ENCODE measurements at places on chromosomes 7 and 10.

GRCh38 chr10:102945449-102945848 is 27.4 kb downstream of the CNNM2 start:
- DNase-seq: no peak

DNA sequence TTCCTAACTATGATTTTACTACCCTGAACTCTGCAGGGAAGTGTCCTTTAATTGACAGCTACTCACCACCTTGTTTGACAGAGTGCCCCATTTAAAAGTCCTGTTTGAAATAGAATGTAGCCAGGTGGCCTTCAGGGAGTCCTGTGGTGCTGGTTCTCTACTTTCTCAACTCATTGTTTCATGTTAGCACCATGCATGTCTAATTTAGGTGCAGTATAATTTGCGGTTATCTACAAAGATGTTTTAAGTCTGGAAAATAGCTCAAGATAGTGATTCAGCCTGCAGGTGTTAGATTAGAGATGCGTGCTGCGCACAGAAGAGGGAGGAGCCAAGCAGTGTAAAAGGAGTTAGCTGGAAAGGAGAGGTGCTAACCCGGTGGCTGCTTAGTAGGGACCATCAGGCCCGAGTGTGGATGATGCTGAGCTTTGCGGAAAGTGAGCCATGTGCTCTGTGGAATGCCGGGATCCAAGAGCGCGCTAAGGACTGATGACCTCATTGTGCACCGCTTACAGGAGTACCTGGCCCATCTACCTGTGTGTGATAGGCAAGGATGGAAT is 1.2 kb downstream of the CCM2 start:
- peak; percentile 49 for DNase-seq

- DNase-seq: no peak
These were observed 38.2 kb upstream of the BET1 start for GRCh38 chr7:94042381-94042780.

GRCh38 chr10:28530751-28531150 is 2.2 kb upstream of the WAC start:
- no peak for DNase-seq

GRCh38 chr10:79286318-79286951 is 60.8 kb upstream of the PPIF start:
- peak; percentile 42 for DNase-seq

- DNase-seq: no peak
These were observed 94.3 kb downstream of the IQUB start for GRCh38 chr7:123440101-123440548.

DNA sequence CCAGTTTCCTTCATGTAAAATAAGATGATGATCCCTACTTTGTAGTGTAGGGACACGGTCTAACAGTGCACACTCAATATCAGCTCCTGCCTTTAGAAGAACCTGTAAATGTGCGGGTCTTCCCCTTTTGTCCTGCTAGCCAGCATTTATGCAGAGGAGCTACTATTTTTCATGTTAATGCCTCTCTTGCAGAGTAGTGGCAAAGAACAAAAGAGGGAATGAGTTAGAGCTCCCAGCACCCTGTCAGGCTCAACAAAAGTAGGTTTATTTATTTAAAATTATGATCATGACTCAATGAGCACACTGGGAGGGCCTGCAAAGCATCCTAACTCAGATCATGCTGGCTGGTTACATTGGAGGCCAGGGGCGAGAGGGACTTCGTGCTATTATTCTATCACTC is 414.5 kb upstream of the COBL start:
- no peak for DNase-seq

DNA sequence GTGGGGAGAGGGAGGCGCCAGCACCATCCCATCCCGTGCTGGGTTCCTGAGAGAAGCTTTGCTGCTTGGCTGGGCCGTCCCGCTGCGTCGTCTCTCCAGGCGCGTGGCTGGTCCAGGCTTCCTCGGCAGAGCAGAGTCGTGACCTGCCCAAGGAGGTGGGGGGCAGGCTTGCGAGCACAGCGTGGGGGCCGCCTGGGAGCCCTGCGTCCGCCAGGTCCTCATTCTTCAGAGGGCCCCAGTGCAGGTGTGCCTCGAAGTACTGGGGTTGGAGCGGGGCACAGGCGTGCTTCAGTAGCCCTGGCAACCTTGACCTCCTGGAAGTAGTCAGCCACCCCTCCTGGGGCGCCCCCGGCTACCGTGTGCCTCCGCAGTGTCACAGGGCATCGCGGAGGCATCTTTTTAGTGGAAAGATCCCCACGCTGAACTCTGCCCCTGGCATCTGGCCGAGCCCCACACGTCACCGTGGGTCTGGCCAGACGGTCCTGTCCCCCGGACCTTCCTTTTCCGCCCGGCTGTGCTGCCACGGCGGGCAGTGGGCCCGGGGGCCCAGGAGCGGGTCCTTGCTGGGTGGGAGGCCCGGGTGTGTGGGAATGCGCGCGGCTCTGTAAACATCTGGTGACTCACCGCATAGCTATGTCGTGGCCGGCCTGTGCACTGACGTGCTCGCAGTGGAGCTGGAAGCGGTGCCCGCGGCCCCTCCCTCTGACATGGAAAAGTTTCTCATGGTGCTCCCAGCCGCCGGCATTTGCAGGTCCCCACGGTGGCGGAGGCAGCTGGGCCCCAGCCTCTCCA is 6.4 kb downstream of the MAFK start:
- peak; percentile 9 for DNase-seq

DNA sequence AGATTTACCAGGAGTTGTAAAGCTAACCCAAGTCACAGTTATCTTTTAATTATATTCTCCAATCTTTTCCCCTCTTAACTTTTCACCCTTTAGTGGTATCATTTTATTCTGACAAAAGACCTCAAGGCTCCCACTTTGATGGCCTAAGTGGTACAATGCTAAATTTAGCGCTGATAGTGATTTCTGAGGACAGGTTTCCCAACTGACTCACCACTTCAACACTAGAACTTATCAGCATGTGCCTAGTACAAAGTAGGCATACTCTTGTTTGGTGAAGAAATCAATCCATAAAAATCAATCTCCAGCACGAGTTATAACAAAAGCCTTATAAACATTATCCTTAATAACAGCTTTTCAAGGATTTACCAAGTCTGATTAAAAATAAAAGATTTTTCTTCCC is 7.5 kb downstream of the SNX13 start:
- DNase-seq: no peak

Data from T-helper 1 cell (primary cell).